OCI-LY7 (cell line): ENCODE measurements at places on chromosomes 3 and 15.

DNA sequence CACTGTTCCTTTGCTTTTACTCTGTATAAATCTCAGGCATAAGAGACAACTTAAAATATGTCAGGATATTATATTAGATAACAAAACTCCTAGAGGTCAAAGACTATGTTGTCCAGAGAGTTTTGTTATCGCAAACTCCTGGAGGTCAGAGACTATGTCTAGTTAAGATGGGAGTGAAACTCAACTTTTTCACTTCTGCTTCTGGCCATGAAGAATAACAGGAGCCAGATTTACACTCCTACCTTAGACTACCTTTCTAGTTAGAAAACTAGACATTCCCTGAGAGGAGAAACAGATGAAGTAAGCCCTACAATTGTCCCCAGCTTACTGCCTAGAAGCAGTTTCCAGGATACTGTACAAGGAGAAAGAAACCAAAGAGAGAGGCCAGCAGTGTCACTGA is 255.4 kb upstream of the UBE2E1 start:
- peak; percentile 48 for DNase-seq

- no peak for DNase-seq
Measured at GRCh38 chr15:85899927-85900326, 105.2 kb upstream of the KLHL25 start.

- no peak for DNase-seq
Measured at GRCh38 chr15:71627604-71628003, 182.8 kb upstream of the NR2E3 start.

GRCh38 chr15:91929509-91929908 is 76.0 kb downstream of the SLCO3A1 start:
- no peak for DNase-seq

GRCh38 chr15:90697175-90697574 is 20.0 kb upstream of the BLM start:
- no peak for DNase-seq

GRCh38 chr3:162641907-162642306 is 1145.3 kb downstream of the OTOL1 start:
- no peak for DNase-seq

GRCh38 chr3:126377211-126377610 is 17.5 kb upstream of the CFAP100 start:
- DNase-seq: no peak

GRCh38 chr3:155070316-155070715 is 9.8 kb upstream of the MME start:
- no peak for DNase-seq

DNA sequence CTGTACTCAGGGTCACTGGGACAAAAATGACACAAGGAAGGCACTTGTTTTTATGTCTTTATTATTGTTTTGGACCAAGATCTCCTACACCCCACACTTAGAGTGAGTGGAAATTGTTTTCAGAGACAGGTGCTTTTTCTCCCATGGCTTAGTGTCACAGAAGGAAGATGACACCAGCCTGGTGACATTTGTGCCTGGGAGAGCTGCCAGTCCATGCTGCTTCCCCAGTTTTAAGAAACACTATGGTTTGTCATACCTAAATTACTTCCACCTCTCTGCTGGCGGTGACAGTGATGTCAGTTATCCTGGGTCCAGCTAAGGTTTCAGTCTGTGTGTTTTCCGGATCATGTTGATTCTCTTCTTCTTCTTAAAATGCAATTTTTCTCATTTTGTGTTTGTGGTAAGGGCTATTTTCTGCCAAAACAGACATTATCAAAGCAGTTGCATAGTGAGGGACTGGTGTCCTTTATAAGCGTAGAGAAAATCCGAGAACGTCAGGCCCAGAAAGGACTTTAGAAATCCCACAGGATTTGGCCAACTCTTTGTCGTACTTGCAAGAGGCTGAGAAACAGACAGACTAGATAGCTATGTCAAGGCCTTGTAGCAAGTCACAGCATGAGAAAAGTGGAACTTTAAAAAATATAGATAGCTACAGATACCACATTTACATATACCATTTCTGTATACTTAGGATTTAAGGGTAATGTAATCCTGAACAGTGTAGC is 149.5 kb downstream of the TP63 start:
- no peak for DNase-seq

GRCh38 chr15:48330855-48331795 is at the start of gene DUT:
Gene DUT (plus strand): TSS chr15:48331429. CDS start chr15:48331516, 87 bp downstream.
- DNase-seq: peak; percentile 86

GRCh38 chr3:121988146-121988545 is 33.9 kb downstream of the ILDR1 start:
- no peak for DNase-seq

- no peak for DNase-seq
Measured at GRCh38 chr3:49930168-49930690, 618 bp upstream of the MON1A start.
